ENCODE measurements at places on chromosomes 2 and 18.

- no peak for DNase-seq
Observed at GRCh38 chr18:37243741-37244140, 321.9 kb downstream of the CELF4 start.

DNA sequence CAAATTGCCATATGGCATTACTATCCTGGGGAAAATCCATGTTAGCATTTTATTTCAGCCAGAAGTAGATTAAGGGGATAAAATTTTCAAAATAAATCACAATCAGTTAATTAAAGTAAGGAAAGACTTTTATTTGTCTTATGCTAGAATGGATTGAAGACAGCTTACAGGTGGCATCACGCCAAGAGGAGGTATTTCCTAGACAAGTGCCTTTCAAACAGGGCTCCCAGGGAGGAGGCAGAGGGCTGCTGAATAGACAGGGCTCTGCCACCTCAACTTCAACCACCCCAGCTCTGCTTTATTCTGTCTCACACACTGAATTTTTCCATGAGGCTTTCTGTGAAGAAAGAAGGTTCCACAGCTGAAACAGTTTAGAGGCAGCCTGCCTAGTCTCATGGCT, 12.2 kb downstream of the CCDC68 start:
- no peak for DNase-seq

- no peak for DNase-seq
Observed at GRCh38 chr2:147182260-147182659, 662.6 kb upstream of the ACVR2A start.

DNA sequence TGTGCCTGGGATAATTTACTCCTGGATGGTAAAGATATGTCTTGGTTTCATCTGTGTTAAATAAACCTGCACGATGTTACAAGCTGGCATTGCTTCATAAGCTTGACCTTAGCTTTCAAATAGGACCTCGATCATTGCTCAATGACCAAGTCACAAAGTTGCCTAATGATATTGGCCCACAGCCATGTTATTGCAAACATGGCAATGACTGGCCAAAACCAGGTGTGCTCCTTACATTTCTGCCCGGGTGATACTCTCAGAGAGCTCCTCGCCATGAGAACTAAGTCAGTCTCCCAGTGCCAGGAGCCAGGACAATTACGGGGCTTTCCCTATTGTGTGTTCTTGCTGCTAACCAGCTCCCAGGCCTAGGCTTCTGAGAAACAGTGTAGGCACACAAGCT, 72.5 kb upstream of the CYP1B1 start:
- DNase-seq, result no peak

DNA sequence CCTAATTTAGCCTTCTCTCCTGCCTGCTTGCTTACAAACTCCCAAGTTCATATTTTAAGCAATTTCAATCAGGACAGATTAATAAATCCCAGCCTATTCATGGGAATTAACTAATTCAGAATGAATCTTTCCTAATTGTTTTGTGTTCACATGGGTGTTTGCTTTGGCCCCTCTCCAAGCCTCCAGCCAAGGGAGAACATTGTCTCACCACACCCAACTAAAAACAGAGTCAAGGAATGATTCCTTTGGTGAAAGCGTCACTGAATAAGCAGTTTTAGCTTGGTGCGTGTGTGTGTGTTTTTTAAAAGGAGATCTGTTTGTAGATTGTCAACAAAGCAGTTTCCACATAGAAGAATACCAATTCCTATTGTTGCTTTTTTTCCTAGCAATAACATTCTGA, 43.0 kb upstream of the DSG1 start:
- no peak for DNase-seq

DNA sequence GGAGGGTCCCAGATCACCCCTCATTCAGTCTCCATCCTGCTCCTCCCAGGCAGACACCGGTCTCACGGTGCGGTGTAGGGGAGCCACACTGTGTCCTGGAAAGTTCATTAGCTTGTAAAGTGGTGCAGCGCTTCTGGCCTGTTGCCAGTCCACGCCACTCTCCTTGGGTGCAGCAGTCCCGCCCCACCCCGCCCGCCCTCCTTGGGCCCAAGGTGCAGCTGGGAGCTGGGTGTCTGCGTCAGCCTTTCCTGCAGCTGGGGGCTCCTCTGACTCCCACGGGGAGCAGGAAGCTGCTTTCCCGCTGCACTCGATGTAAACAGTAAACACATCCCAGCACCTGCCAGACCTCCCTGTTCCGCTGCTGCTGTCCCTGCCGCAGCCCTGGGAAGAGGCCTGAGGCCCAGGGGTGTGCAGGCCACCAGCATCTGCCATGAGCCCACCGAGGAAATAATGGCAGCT, 53.8 kb upstream of the ASB18 start:
- DNase-seq, result no peak

GRCh38 chr2:12884713-12885282, 168.1 kb downstream of the TRIB2 start:
- DNase-seq, result peak; percentile 70

- DNase-seq, result no peak
Observed at GRCh38 chr2:110993557-110994231, 127.0 kb upstream of the BCL2L11 start.

All from fibroblast of skin of abdomen (primary cell).